ENCODE measurements at places on chromosomes 11 and 22.

DNA sequence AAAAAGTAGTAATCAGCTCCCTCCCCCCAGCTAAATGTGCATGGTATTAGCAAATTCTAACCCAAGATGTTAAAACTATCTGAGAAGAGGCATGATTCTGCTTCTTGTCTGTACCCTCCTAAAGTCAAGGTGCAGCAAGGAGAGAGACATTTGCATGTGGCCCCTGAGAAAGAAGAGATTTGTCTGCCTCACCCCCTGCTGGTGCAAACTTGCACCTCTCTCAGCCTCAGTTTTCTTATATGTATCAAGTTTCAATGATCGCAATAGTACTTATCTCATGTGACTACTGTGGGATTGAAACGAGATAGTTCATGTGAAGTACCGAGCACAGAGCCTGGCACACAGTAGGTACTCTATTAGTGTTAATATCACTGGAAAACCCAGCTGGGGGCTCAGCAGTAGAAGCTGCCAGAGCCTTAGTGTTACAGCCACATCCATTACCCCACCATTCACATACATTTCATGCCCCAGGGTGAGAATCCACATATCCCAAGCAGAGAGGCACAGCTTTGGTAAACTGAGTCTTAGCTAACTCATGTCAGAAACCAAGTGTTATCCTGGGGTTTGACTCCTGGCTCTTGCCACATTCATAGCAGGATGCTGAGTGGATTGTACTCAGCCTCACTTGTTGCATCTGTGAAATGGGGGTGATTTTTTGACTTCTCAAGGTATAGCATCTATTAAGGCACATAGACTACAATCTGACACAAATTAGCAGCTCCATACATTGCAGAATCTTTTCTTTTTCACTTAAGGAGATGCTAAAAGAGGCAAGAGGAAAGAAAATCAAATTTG is 24.9 kb downstream of the CD44 start:
- peak; percentile 49 for DNase-seq

DNA sequence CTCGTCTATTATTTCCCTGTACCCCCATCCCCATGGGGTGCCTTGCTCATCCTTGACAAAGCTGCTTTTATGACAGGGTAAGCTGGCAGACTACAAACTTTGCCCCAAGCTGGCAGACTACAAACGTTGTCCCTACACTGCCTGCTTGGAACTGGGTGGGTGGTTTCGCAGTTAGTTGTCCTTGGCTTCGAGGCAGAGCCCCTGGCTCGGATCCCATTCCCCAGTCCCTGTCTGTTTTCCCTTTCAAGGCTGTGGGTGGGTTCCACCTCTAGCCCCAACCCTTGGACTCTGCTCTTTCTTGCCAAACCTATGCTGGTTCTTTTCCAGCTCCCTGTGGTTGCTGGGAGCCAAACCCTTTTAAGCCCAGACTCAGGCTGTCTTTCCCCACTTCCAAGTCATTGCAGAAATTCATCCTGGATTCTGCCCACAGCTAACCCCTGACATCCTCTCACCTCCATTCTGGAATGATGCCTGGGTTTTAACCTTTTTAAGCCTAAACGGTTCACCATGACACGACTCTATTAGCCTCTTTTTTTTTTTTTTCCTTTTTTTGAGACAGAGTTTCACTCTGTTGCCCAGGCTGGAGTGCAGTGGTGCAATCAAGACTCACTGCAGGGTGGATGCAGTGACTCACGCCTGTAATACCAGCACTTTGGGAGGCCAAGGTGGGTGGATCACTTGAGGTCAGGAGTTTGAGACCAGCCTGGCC is 9.2 kb upstream of the RBM14 start:
- DNase-seq = no peak

- no peak for DNase-seq
These were observed 46.1 kb downstream of the PISD start for GRCh38 chr22:31615940-31616314.

GRCh38 chr11:74520927-74521665 is 27.6 kb upstream of the LIPT2 start:
- no peak for DNase-seq

- DNase-seq = no peak
These were observed 80.5 kb upstream of the LINC01488 start for GRCh38 chr11:69400771-69401590.

GRCh38 chr11:124307093-124307492 is 6.7 kb downstream of the OR8D1 start:
- DNase-seq = no peak

DNA sequence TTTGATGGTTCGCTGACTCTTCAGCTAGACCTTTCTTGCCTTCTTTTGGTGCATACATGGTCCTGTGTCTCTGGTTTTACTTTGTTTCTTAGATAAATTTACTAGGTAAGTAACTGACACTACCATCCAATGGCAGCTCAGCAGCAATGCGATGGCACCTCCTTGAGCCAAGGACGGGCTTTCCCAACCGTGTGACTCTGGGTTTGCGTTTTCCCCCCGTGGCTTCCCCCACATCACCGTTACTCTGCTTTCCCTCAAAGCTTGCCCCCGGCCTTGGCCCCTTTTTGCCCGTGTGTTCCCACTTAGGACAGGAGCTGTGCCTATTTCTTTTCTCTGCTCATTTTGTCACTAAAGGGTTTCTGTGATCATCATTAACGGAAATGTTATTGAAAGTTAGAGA is 41.5 kb downstream of the TBC1D22A start:
- DNase-seq = no peak

- DNase-seq = no peak
These were observed 105.1 kb downstream of the HIPK3 start for GRCh38 chr11:33362051-33362910.

DNA sequence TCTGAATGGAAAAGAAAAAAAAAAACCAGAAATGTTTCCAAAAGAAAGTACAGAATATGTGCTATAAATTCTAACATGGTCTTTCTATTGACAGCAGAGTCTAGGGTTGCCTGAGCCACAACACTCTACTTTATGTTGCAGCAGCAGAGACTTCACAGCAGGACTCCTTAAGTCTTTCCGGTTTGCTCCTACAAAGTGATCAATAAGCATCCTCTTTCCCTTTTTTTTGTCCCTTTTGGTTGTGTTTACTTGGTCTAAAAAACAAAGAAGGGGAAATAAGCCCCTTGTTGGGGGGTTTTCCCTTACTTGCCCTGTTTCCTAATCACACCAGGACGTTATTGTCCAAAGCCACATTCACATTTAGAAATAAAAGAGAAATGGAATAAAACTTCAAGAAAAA is 163.1 kb upstream of the MPPED2 start:
- DNase-seq = no peak

- DNase-seq = no peak
These were observed 209.8 kb upstream of the PITPNB start for GRCh38 chr22:28128827-28129226.

- no peak for DNase-seq
These were observed at the start of gene ANGPTL5 for GRCh38 chr11:101916422-101916821. Gene ANGPTL5, minus strand, starts transcription at chr11:101916522. Its CDS starts 8,613 bp downstream, at chr11:101907909.

DNA sequence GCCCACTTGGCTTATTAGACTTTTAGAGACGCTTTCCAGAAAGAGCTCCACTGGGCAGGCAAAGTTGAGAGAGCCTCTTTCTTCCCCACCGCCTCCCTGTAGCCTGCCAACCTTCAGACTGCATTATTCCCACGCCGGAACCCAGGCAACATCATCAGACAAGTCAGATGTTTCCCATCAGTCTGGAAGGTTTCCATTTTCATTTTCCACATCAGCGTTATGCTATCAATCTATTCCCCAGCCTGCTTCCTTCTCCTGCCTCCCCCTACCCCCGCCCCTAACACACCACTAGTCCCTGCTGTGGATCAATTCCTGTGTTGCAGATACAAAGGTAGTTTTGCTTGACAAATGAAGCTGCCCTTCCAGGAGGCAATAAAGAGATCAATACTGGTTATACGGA is 184.8 kb downstream of the DSCAML1 start:
- no peak for DNase-seq

DNA sequence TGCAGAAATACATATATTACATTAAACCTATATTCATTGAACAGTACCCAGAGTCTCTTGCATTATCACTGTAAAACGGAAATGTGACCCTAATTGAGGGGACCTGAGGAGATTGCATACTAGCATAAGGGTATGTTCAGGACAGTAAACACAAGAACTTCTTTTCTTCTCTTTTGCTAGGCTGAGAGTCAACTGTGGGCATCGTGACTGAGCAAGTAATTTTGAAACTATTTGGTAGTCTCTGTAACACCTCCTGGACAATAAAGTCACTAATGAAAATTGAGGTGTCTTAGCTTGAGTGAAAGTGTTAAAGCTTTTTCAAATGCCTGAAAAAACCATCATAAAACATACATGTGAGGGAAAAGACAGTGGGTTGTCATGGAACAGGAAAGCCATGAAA is 90.9 kb downstream of the PDHX start:
- no peak for DNase-seq

- no peak for DNase-seq
These were observed at the start of gene MRGPRF for GRCh38 chr11:69013009-69013951. Gene MRGPRF, minus strand, starts transcription at chr11:69013246. Its CDS starts 3,345 bp downstream, at chr11:69009901.

- DNase-seq = peak; percentile 57
These were observed 8.1 kb downstream of the MALAT1 start for GRCh38 chr11:65506772-65507505.

DNA sequence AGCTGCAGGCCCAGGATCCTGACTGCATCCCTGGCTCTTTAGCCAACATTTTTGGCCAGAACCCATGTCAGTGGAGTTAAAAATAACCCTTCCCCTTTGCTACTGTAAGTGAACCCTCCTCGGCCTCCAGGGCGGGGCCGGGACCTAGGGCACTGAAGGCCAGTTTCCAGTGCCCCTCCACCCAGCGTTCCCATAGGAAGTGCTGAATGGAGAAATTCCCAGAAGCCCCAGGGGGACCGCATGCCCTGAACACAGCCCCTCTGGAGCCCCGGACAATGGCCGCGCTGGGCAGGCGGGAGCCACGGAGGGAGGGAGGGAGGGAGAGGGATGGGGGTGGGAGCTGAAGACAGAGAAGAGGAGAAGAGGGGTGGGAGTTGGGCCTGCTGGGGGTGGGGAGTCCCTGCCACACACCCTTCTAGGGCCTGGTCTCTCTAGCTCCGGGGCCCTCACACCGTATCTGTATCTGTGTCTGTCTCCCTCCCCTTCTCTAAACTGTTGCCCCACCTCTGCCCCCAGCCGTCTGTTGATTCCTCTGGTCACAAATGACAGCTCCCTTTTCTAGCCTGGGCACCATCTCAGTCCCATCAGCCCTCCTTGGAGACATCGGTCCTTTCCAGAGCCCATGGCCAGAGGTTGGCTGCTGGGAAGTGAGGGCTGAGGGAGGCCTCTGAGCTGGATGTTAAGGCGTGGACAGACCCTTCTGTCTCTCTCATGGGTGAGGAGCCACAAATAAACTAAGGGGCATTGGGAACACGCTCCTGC is 10.9 kb downstream of the PDGFB start:
- DNase-seq = no peak

- peak; percentile 3 for DNase-seq
These were observed 6.2 kb downstream of the TEAD1 start for GRCh38 chr11:12680246-12680939.

GRCh38 chr22:37514526-37515051 is 4.6 kb downstream of the CARD10 start:
- DNase-seq = no peak

- no peak for DNase-seq
These were observed 29.2 kb downstream of the RSF1 start for GRCh38 chr11:77791301-77791700.

DNA sequence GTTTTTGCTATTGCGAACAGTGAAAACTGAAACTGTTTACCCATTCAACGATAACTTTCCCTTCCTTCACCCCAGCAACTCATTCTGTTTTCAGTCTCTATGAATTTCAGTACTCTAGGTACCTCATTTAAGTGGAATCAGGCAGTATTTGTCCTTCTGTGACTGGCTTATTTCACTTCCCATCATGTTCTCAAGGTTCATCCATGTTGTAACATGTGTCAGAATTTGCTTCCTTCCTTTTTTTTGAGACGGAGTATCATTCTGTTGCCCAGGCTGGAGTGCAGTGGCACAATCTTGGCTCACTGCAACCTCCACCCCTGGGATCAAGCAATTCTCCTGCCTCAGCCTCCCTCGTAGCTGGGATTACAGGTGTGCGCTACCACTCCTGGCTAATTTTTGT is 23.7 kb downstream of the HTR3B start:
- no peak for DNase-seq

All from stimulated activated naive CD8-positive, alpha-beta T cell treated with anti-CD3 and anti-CD28 coated beads, Interleukin-15, Interleukin-2, amounts not matched to agents 100 U/mL and 50 U/mL, for 24 hours (primary cell).